ENCODE measurements at places on chromosomes 11 and 22.
A peak's percentile ranks its signal among the peaks of the same experiment; 100 is the strongest.

GRCh38 chr22:42202669-42203068 is 67.8 kb downstream of the TCF20 start:
- DNase-seq = peak; percentile 38

GRCh38 chr22:39242595-39243438 is 2.0 kb downstream of the PDGFB start:
- DNase-seq = no peak

DNA sequence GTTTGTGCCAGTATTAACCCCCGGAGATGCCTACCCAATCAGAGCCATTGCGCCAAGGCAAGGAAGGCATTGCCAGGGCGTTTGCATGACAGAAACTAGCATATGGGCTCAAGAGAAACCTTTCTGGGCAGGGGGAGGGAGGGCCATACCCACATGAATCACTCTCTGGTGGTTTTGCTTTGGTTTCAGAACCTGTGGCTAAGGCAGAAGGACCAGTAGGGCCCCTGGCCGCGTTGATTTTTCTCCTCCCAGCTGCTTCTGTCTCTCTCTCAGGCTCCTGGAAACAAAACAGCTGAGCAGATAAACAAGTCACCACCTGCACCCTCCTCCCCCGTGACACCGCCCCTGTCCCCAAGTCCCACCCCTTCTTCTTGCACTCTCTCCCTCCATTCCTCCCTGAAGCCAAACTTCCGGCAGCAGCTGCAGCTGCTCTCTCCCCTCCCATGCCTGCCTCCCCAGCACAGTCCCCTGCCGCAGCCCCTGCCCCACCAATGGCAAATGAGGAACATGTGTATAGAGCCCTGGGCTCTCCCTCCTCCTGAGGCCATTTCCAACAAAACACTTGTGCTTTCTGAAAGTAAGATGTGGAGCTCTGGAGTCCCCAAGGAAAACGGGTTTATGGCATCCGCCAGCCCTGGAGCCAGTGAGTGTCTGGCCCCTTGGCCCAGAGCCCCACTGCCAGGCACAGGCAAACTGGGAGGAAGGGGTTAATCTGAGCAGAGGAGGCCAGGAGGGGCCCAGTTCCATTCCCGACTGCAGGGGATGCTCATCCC is 39.0 kb upstream of the ADA2 start:
- DNase-seq = no peak

DNA sequence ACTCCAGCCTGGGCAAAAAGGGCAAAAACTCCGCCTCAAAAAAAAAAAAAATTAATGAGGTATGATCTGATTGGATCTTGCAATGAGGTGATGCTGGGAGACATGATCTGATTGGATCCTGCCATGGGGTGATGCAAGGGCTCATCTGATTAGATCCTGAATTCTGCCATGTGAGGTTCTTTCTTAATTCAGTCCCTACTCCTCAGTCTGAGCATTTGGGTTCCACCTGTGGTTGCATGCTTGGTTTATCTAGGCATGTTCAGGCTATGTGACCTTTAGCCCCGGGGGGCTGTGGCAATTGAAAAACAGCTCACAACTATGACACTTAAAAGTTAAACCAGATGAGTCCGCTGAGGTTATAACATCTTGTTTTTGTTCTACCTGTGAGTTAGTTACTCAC is 4.8 kb upstream of the TRIM6 start:
- no peak for DNase-seq

DNA sequence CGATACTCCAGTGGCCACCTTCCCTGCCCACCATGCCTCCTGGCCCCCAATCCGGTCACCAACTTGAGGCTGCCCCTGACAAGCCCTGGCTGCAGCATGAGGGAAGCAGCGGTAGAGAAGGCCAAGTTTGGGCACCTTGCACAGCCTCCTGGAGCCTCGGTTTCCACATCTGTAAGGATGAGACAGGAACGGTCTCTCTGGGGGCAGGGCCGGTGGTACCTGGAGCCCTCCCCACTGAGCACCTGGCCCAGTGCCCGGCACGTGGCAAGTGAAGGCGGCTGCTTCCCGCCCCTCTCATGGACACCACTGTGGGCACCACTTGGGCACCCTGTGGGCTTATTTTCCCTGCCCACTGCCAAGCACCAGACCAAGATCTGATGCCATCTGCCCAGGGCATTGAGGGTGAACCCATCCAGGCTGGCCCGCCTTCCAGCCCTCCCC is 77.8 kb downstream of the CDKN1C start:
- no peak for DNase-seq

DNA sequence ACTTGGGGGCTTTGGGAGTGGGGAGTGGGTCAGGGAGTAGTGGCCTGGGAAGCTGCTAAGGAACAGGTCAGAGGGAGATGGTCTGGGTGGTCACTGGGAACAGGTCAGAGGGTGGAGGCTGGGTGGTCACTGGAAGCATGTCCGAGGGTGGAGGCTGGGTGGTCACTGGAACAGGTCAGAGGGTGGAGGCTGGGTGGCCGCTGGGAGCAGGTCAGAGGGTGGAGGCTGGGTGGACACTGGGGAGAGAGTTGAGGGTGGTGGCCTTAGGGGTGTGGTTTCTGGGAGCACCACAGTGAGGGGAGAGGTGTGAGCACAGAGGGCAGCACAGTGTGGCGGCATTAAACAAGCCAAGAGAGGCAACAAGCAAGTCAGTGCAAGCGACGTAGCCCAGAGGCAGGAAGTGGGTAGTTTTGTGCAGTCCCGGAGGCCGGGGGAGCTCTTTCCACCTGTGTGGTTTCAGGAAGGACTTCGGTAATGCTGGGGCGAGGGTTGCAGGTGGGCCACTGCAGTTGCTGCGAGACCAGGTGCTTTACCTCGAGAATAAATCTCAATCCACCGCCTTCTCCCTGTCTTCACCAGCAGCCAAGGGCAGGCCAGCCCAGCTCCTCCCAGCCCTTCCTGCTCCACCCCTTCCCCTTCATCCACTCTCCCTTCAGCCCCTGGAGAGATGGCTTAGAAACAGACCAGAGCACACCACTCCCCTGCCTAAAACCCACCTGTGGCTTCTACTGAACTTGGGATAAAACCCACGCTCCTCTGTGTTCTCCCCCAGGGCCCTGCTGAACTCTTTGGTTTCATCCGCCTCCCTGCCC is 3.2 kb upstream of the CACNA1I start:
- DNase-seq = no peak

- no peak for DNase-seq
Observed at GRCh38 chr11:73551677-73552076, 46.2 kb downstream of the FAM168A start.

DNA sequence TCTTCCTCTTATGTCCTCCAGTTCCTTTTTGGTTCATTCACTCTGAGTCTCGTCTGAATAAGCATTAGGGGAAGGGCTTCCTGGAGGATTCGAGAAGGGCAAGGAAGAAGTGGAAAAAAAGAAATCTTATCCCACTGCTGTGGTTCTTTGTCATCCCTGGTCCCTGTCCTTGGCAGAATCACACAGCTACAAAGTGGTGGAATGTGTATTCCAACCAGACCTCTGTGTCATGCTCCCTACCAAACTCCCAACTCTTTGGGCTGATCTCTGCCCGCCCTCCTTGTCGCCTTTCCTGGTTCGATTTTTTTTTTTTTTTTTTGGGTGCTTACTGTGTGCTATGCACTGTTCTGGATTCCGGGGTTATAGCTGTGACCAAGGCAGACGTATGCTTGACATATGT is 61.0 kb downstream of the TEAD1 start:
- DNase-seq = no peak

- DNase-seq = no peak
Observed at GRCh38 chr11:16986434-16987204, 27.6 kb downstream of the PLEKHA7 start.

GRCh38 chr11:61777234-61778090 is 14.9 kb downstream of the TMEM258 start:
- DNase-seq = peak; percentile 36

DNA sequence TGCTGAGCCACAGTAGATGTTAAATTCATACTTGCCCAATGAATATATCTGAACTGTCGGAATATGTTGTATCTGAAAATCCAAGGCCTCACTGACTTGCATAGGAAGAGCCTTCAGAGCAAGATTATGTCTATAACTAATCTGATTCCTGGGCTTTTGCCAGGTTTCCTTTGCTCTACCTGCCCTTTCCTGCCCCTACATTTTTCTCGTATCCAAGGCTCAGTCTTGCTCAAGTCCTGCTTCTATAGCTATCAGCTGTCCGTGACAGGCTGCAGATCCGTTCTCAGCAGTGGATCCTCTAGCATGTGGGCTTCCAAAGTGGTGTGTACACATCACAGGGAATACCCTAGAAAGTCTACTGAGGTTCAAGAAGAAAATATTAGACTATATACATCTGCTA is 18.8 kb upstream of the USP47 start:
- no peak for DNase-seq

GRCh38 chr11:57094181-57094935 is 87.4 kb upstream of the LRRC55 start:
- no peak for DNase-seq

DNA sequence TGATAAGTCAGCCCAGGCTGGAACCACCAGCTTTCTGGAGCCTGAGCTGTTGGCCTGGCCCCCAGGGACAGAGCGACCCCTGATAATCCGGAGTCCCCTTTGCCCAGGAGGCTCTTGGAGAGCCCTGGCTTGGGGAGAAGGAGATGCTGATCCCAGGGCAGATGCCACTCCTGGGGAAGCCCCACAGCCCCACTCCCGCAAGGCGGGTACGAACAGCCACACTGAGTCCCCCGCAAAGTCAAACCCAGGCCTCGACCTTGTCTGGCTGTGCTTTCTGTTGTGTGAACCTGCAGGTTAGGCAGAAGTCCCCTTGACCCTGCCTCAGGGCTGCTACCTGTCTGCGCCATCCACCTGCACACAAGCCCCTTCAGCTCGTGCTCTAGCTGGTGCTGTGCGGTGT is 108.0 kb downstream of the KCNQ1OT1 start:
- DNase-seq = no peak

- DNase-seq = no peak
Observed at GRCh38 chr11:95419915-95420314, 188.9 kb upstream of the SESN3 start.

DNA sequence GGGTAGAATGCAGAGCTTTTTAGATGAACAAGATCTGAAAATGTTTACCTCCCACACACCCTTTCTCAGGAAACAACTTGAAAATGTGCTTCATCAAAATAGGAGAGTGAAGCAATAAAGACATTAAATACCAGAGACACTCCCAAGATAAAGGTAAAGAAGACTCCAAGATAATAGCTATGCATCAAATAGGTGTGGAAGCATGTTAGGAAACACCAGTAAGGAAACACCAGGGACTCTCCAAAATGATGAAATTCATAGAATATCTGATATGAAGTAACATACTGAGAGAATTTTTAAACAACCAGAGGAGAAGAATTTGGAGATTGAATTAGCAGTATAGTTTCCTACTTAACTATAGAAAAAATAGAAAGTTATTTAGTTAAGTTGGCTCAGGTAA is 57.0 kb downstream of the OR10A6 start:
- DNase-seq = no peak

DNA sequence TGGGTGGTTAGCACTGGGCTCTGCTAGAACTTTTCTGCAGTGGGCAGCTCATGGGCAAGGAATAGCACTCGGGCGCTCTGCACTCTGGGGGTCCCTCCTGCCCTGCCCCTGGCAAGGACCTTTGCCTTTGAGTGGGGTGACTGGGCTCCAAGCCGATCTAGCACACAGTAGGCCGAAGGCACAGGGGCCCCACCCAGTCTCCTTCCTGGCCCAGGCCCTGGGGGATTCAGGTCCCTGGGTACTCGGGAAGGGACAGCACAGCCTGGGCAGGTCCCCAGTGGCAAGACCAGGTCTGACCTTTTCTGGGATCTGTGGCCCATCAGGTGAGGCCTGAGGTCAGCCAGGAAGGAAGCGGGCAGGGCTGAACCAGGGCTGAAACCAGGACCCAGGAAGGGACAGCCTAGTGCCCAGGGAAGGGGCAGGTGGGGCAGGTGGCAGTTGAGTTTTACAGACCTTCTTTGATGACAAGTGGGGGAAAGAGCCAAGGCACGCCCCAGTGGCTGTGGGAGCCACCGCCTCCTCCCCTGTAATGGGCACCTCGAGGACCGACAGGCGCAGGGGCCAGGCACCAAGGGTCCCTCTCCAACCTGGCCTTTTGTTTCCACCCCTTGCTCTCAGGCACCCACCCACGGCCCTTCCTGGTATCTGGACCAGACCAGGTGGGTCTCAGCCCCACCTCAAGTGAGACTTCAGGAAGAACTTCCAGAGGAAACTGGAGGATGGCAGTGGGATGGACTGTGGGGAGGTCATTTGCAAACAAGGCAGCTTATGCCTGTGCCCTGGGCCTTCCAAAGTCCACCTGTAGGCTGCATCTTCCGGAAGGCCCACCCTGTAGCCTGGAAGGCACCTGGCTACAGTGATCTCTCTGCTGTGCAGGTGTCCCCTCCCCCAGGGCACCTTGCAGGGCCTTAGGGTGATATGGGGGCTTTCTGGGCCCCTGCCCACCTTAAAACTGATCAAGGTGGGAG is 883 bp upstream of the AIFM3 start:
- no peak for DNase-seq

DNA sequence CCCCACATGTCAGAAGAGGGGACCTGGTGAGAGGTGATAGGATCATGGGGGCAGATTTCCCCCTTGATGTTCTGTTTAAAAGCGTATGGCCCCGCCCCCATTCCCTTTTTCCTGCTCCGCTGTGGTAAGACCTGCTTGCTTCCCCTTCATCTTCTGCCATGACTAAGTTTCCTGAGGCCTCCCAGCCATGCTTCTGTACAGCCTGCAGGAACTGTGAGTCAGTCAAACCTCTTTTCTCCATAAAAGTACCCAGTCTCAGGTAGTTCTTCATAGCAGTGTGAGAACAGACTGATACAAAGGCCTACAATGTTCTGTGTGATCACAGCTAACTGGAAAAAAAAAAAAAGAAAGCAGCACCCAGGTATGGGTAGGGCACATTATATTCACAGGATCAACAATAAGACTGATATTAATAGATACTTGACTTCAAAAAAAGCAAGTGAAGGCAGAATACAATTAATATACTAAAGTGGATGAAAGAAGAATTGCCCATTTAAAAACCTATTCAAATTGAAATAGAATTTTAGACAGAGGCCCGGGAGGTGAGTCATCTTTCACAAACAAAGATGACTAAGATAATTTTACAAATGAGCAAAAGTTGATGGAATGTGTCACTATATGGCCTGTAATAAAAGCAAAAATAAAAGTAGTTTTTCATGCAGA is 1.7 kb upstream of the OR52K1 start:
- DNase-seq = no peak

DNA sequence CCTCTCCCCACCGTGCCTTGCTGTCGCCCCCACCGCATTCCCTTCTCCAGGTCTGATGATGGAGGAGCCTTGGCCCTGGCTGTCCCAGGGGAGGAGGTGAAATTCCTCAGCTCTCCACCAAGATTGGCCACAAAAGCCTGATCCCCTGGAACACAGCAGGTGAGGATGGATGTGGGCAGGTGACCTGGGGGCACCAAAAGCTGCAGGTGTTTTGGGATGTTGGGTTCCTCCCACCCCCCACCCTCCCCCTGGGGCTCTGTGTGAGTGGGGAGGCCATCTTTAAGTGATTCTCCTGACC is 639 bp downstream of the TRIOBP start:
- DNase-seq = no peak

- no peak for DNase-seq
Observed at GRCh38 chr11:45805305-45806071, 539 bp downstream of the SLC35C1 start.

Measured in stimulated activated CD8-positive, alpha-beta memory T cell treated with anti-CD3 and anti-CD28 coated beads, Interleukin-4, amount 100 ng/mL, for 4 hours (primary cell).